WTC11 (cell line): ENCODE measurements at places on chromosomes 3 and 15. TPM values are rescaled to one million over a fixed set of nuclear protein-coding genes. Genes with fewer than 3 reads are reported as not detected.

SLC9C1 gene
- 1.4 to 3.5 TPM (median 2.5 TPM) in 3 replicates for total RNA-seq

OCA2 gene
- 0.27 to 0.39 TPM (median 0.27 TPM) in 3 replicates for total RNA-seq

ATP10A gene
- 2.1 to 2.4 TPM (median 2.1 TPM) in 3 replicates for total RNA-seq

SH3GL3 gene
- total RNA-seq = 7.8 to 9.2 TPM (median 8.0 TPM) in 3 replicates

LRTM1 gene
- not detected in 3 replicates for total RNA-seq

AMOTL2 gene
- 76.9 to 85.4 TPM (median 79.9 TPM) in 3 replicates for total RNA-seq

EAF2 gene
- total RNA-seq = 5.3 to 7.6 TPM (median 7.0 TPM) in 3 replicates

FILIP1L gene
- 0.11 to 0.18 TPM (median 0.17 TPM) in 3 replicates for total RNA-seq

CHRM5 gene
- total RNA-seq = not detected in 3 replicates

DNA sequence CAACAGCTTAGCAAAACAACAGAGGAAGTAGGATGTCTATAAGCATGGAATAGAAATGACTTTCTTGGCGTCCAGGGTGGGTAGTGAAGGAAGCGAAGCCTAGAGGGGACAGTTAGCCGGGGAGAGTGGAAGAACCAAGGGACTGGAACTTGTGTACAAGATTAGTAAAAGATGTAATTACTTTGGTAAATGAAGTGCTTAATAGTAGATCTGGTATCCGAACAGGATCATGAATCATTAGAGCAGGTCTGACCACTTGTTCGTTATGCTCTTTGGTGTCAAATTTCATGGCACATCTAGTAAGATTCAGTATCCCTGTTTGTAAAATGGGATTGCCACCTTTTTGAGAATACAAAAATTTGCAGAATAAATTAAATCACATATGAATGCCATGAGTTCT, 112.5 kb upstream of the MLF1 start:
- H3K27me3 ChIP-seq = no peaks in the 10 kb centered on the region
- H3K4me1 ChIP-seq = peaks cover 5% of the 10 kb centered on the region
- no peak for DNase-seq

DNA sequence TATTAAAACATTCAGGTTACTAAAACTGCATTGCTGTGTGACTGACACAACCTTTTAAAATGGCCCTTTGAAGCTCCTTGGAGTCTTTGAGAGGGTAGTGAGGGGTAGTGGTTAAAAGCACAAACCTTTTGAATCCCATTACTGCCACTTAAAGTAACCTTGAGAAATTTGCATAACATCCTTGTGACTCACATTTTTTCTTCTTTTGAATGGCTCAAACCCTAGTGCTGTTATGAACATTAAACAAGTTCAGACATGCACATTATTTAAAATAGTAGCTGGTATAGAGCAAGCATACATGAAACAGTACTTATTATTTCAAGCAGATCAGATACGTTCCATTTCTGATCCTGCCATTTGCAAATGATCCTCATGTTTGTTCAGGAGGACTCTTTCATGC, 3.7 kb upstream of the CLDN1 start:
- DNase-seq = no peak
- H3K27ac ChIP-seq = peak overlapping the region; percentile 13; the same call in 1 of the 2 replicates
- H3K27me3 ChIP-seq = peaks cover 18% of the 10 kb centered on the region
- H3K36me3 ChIP-seq = no peaks in the 10 kb centered on the region

DNA sequence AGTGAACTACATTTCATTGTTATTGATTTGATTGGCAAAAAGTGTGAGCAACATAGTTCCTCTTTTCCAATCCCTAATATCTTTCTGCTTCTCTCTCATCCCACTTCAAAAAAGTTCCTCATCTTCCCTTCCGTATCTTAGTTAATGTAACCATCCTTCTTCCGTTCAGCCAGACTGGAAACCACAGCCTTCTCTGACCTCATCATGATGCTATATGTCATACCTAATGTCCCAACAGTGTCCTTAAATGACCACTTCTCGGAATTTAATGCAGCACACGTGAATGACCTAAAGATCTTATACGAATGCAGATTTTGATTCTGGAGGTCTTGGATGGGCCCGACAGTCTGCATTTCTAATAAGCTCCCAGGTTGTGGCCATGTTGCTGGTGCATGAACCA, 320.3 kb upstream of the SATB1 start:
- H3K4me1 ChIP-seq = peaks cover 5% of the 10 kb centered on the region
- no peak overlapping the region for H3K27ac ChIP-seq
- H3K27me3 ChIP-seq = no peaks in the 10 kb centered on the region
- no peak overlapping the region for H3K4me3 ChIP-seq
- no peaks in the 10 kb centered on the region for H3K36me3 ChIP-seq

GRCh38 chr3:63937661-63938651, 25.8 kb upstream of the SCAANT1 start:
- no peak for DNase-seq
- no peak overlapping the region for H3K27ac ChIP-seq
- no peak overlapping the region for H3K4me3 ChIP-seq
- H3K4me1 ChIP-seq = peaks cover 49% of the 10 kb centered on the region
- H3K36me3 ChIP-seq = no peaks in the 10 kb centered on the region

GRCh38 chr15:48486228-48486627, 155.0 kb downstream of the DUT start:
- no peak overlapping the region for H3K4me3 ChIP-seq
- no peak for DNase-seq
- H3K36me3 ChIP-seq = no peaks in the 10 kb centered on the region
- no peaks in the 10 kb centered on the region for H3K27me3 ChIP-seq

DNA sequence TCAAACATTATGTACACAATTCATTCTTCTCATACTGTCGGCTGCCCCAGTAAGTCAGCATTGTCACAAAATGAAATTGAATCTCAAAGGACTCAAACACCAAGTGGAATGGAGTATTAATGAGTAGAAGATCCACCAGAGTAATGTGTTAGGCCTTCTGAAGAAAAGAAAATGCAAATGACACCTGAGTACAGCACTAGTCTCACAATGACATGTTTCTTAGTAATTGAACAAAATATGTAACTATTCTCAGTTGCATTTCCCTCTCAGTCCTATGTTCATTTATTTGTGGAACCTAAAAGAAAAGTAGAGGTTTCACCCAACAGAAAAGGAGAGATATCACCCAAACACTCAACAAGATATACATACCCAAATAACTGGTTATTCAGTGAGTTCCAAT, 283.9 kb upstream of the THBS1 start:
- no peaks in the 10 kb centered on the region for H3K4me1 ChIP-seq
- H3K27me3 ChIP-seq = peaks cover 1% of the 10 kb centered on the region; the same call in 1 of the 2 replicates
- DNase-seq = no peak
- no peak overlapping the region for H3K27ac ChIP-seq
- H3K4me3 ChIP-seq = no peak overlapping the region
- no peaks in the 10 kb centered on the region for H3K36me3 ChIP-seq

- H3K27me3 ChIP-seq = no peaks in the 10 kb centered on the region
- H3K36me3 ChIP-seq = no peaks in the 10 kb centered on the region
- no peak overlapping the region for H3K4me3 ChIP-seq
- DNase-seq = no peak
- no peak overlapping the region for H3K27ac ChIP-seq
These were observed 372.2 kb upstream of the MCTP2 start for GRCh38 chr15:93859176-93859575.

DNA sequence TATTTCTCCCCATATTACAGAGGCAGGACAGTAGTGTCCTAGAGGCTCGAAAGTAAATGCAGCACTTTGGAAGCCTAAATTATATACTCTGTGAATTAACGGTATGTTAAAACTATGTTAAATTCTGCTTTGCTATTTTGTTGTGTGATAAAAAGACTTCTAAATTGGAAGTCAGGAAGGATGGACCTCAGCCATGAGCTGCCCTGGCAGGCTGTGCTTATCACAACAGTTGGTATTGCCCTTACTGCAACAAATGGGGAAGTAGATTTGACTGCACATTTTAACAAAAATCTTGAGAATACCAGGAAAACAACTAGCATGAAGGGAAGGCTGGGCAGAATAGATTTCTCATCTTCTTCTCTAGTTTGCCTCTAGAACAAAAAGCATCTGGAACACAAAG, 706.6 kb downstream of the SI start:
- H3K27me3 ChIP-seq = no peaks in the 10 kb centered on the region
- no peaks in the 10 kb centered on the region for H3K36me3 ChIP-seq
- H3K4me1 ChIP-seq = no peaks in the 10 kb centered on the region
- DNase-seq = no peak
- H3K27ac ChIP-seq = no peak overlapping the region

DNA sequence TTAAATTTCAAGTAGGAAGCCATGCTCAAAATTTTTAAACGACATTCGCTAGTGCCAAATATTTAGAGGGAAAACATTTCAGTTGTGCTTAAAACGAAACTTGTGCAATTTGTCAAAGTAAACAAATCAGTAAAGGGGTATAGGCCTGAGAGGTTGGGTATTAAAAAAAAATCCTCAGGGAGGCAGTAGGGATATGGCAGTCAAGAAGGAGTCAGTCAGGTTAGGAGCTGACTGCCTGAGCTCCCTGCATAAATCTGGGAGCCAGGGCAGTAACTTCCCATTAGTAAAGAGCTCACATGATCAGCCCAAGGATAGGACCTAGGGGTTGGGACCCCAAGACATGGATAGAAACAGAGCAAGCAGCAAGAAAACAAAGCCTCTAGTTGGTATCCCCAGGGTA, 120.7 kb upstream of the STAC start:
- no peak for DNase-seq
- H3K27me3 ChIP-seq = no peaks in the 10 kb centered on the region
- H3K4me1 ChIP-seq = no peaks in the 10 kb centered on the region

GRCh38 chr3:138271189-138271794, 58.4 kb downstream of the NME9 start:
- DNase-seq = no peak
- H3K4me3 ChIP-seq = no peak overlapping the region
- no peaks in the 10 kb centered on the region for H3K4me1 ChIP-seq
- no peaks in the 10 kb centered on the region for H3K27me3 ChIP-seq

GRCh38 chr15:34789326-34789725, 6.0 kb downstream of the ACTC1 start:
- H3K27ac ChIP-seq = no peak overlapping the region
- H3K4me1 ChIP-seq = no peaks in the 10 kb centered on the region
- H3K36me3 ChIP-seq = no peaks in the 10 kb centered on the region
- H3K27me3 ChIP-seq = peaks cover 10% of the 10 kb centered on the region
